ENCODE measurements at places on chromosomes 7 and 10.

- DNase-seq: peak; percentile 17
These were observed 3.8 kb upstream of the DDX50 start for GRCh38 chr10:68897336-68897741.

GRCh38 chr7:148967602-148968001, 60.7 kb downstream of the PDIA4 start:
- no peak for DNase-seq

DNA sequence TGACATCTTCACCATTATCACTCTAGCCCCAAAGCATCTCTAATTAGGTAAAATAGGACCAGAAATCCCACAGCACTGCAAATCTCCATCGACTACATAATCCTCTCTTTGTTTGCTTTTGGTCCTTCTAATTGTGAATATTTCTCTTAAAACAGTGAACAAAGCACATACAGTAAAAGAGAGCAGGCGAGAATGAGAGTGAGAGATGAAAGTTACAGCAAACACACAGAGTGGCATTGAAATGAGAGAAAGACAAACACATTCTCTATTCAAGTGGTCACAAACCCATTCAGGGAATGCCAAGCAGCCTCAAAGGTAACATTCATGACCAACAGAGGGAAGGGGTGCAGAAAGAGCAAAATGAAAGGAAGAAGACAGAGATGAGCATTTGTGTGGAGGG, 109.8 kb upstream of the PTN start:
- peak; percentile 41 for DNase-seq

DNA sequence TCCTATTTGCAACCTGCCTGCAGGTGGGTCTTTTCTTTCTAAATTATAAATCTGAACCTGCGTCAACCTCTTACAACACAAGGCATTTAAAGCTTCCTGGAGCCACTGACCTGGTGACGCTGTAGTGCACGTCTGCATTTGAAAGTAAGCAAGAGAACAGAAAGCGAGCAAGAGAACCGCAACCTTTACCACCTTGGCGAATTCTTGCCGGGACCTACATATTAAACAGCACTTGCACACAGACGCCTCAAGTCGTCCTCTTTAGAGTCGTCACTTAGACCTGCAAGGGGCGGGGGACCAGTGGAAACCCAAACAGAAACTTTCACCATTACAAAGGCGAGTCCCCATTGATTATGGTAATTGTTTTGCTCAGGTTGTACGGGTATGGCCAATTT, 9.5 kb downstream of the GLI3 start:
- no peak for DNase-seq

GRCh38 chr10:68560186-68560942, at the start of gene TET1:
TET1 (plus strand) TSS chr10:68560337; CDS start chr10:68572339, 12,002 bp downstream.
- peak; percentile 5 for DNase-seq

DNA sequence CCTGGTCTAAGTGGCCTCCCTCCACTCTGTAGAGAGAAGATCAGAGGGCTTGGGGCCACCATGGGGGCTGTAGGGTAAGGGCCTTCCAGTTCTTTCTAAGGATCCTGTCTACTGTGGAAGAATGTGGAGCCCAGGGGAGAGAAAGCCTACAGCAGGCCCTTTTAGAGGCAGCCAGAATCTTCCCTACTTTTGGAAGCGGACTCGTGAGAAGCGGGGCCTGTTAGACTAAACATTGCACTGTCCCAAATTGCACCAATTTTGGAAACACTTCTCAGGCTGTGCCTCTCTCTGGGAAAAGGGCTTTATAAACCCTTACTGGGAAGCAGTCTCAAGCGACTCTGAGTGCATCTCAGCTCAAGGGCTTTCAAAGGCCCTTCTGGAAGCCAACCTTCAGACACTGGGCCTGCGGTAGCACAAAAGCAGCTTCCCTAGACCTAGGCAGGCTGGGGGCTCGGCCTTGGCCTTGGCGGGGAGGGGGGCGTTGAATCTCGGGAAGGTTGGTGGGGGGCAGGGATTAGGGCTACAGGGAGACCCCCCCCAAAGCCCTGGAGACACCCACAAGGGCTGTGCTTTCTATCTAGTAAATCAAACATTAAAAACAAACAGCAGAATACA, 298.1 kb downstream of the GFRA1 start:
- DNase-seq: no peak

- no peak for DNase-seq
These were observed 97.7 kb upstream of the CDCA7L start for GRCh38 chr7:22043367-22043766.

DNA sequence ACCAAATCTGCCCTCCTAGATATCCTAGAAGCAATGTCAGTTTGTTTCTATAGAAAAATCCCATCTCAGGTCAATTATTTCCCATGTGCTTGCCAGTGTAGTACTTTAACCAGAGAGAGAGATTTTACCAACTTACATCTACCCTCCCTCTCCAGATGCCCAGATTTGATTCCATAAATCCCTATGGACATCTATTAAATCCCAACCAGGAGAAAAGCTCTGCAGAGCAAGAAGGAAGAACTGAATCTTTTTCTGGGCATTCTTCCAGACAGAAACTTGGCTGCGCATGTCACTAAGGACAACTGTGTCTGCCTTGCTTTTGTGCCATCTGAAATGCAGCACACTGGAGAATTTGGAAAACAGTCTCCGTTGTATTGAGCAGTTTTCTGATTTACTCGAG, 597.6 kb downstream of the SORCS1 start:
- peak; percentile 61 for DNase-seq

DNA sequence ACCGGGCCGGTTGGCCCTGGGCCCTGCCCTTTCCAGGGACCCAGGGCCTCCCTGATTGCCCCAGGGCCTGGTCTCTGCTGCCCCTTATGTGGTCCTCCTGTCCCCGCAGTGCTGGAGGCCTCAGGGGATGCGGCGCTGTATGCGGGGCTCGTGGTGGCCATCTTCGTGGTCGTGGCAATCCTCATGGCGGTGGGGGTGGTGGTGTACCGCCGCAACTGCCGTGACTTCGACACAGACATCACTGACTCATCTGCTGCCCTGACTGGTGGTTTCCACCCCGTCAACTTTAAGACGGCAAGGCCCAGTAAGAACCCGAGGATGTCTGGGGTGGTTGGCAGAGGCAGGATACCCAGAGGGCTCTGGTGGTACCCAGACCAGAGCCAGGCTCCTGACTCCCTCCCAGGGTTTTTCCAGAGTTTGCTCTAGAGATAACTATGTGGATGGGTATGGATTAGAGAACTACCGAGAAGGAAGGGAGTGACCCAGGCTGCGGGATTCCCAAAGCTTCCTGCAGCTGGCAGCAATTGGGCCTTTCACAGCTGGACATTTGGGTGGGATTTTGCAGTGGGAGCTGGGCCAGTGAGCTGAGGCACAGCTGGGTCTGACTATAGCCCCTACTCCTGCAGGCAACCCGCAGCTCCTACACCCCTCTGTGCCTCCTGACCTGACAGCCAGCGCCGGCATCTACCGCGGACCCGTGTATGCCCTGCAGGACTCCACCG, 28.1 kb upstream of the SLC29A3 start:
- no peak for DNase-seq

DNA sequence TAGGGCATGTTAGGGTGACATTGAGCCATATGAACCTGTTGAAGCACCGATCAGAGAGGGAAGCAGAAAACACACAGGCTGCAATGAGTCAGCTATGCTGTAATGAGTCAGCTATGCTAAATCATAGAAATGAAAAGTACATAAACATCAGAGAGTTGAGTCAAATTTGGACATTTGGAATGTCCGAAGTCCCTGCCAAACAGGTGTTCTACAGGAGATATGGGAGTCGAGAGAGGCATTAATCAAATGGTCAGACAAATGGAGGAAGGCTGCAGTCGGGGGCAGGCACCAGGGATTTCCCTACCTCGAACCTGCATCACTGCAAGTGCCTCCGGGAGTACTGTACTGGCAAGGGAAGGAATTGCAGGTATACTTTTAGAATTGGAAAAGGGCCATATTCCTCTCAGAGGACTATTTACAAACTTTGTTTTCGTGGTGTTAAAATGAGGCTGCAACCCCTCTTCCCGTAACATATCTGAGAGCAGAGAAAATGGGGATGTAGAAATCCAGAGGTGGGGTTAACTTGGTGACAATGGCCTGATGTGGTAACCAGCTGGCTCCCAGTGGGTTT, 8.8 kb upstream of the ZC3HAV1 start:
- DNase-seq: no peak

GRCh38 chr10:122297583-122297982, 26.5 kb downstream of the BTBD16 start:
- no peak for DNase-seq

GRCh38 chr7:47937711-47938573, 10.3 kb downstream of the PKD1L1 start:
- no peak for DNase-seq

DNA sequence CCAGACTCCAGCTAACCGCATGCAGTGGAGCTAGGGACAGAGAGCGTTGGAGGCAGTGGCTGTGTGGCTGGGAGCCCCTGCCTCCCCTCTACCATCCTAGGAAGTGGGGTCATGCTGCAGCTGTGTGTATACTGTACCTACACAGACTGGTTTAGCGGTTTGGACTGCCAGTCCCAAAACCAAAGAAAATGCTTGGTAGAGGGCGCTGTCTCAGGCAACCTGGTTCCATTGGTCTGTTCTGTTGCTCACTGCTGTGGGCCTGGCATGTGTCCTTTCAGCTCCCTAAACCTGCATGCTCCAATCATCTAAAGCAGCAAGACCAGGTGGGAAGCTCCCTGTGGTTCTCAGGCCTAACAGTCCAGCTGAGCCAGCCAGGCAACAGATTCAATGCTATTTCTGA, 4.5 kb downstream of the RBP4 start:
- DNase-seq: no peak

GRCh38 chr10:61904733-61905725, 3.5 kb downstream of the ARID5B start:
- DNase-seq: peak; percentile 27

- DNase-seq: no peak
These were observed 33.0 kb upstream of the RET start for GRCh38 chr10:43043773-43044447.

GRCh38 chr10:17644485-17644943, 563 bp downstream of the STAM start:
- peak; percentile 59 for DNase-seq

DNA sequence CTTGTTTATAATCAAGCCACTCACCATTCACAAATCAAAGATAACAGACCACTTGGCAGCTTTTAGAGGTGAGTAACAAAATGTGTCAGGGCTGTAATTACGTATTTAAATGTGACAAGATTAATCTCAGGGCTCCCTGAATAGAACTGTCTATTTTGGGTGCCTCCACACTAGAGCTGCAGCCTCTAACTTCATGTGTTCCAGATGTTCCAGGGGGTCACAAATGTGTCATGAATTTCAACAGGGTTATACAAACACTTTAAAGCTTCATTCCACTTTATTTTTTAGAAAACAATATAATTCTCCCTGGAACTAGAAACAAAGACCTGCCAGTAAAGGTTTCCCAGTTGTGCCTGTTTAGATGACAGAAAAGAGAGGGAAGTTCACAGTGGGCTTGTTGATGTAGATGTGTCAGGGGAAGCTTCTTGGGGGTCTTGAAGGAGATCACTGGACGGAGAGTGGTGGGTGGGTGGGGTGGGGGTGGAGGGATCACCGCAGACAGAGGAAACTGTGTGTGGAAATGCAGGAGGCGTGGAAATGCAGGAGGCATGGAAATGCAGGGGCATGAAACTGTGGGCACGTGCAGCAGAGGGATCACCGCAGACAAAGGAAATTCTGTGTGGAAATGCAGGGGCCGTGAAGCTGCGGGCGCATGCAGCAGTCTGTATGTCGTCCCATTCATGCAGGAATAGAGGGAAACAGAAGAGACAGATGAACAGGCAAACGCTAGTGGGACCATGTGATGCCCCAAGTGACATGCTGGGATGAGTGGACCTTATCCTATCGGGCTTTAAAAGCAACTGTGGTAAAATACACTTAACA, 42.0 kb upstream of the TRIL start:
- DNase-seq: no peak

- no peak for DNase-seq
These were observed 128.6 kb upstream of the MDFIC start for GRCh38 chr7:114793155-114793845.

DNA sequence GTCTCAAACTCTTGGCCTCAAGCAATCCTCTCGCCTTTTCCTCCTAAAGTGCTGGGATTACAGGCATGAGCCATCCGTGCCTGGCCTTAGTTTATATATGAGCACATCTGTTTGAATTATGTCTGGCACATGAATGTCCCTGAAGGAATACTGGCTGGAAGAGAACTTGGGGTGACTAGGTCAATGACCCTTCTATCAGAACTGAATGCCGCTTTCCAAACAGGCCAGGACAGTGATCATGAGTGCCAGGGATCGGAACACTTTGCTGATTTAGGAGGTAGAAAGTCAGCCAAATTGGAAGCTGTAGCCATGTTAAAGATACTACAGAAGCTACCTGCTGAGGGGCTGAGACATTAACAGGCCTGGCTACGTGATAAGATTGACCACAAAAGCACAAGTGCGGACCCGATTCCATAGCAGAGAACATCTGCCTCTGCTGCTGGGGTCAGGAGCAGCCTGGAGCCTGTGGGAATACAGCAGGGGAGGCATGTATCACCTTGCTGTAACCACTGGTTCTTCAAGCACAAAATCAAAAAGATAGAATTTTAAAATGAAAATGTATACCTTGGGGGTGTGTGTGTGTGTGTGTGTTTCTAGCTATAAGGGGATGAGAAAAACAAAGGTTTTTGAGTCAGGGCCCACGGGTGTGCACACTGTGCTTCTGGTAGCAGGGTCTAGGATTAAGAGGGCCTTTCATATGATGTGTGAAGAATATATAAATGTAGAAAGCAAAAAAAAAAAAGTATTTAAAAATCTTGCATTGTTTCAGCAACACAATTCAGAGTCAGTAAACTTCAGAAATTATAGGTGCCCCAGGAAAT, 293.7 kb downstream of the BBS9 start:
- DNase-seq: no peak

DNA sequence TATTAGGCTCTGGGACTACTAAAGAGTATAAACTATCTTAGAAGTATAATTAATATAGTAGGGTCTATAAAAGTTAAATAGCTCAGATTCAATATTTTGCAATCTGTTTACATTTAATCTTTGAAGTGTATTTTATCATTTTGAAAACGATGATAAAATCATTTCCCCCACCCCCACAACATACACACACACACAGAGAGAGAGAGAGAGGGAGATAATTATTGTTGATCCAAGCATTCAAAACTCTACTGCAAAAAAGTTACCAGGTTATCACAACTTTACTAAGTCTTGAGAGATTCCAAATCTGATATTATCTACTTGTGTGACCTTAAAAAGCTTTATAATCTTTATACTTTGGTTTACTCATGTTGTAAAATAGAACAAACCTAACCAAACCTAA, 14.0 kb downstream of the ZNF800 start:
- DNase-seq: no peak

GRCh38 chr10:1544929-1545328, 192.4 kb downstream of the ADARB2 start:
- no peak for DNase-seq

GRCh38 chr10:73512207-73512743, 16.5 kb upstream of the PPP3CB start:
- no peak for DNase-seq

- DNase-seq: no peak
These were observed 115.0 kb downstream of the GFRA1 start for GRCh38 chr10:116158036-116158435.

- DNase-seq: no peak
These were observed 15.4 kb upstream of the MYL7 start for GRCh38 chr7:44156453-44157010.

- no peak for DNase-seq
These were observed 111.9 kb upstream of the IGFBP3 start for GRCh38 chr7:46032942-46033341.

Data from hippocampal formation (tissue), 2 donors.